H9 (cell line): ENCODE measurements at places on chromosomes 3 and 15. TPM values are rescaled to one million over a fixed set of nuclear protein-coding genes. Genes with fewer than 3 reads are reported as not detected.
A peak's percentile ranks its signal among the peaks of the same experiment; 100 is the strongest.

CCNB2 gene
- 119 and 122 TPM in 2 replicates for total RNA-seq

ROPN1 gene
- not detected in 2 replicates for total RNA-seq

TGM4 gene
- total RNA-seq, result not detected in 2 replicates

GRCh38 chr3:140505213-140505612, 172.7 kb upstream of the TRIM42 start:
- DNase-seq, result no peak

DNA sequence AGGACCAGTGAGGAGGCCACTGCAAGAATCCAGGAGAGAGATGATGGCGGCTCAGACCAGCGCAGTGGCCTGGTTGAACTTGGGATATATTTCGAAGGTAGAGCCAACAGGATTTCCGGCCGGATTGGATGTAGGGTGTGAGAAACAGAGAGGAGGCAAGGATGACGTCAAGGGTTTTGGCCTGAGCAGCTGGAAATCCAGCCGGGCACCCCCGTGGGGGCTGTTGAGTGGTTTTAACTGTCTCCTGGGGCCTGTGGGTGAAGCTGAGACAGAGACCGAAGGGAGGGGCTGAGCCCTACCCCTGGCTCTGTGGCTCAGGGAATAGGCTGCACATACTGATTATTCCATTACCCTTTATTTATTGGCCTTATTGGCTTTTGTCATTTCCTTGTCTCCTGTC, 45.7 kb downstream of the EXOG start:
- no peak for DNase-seq

DNA sequence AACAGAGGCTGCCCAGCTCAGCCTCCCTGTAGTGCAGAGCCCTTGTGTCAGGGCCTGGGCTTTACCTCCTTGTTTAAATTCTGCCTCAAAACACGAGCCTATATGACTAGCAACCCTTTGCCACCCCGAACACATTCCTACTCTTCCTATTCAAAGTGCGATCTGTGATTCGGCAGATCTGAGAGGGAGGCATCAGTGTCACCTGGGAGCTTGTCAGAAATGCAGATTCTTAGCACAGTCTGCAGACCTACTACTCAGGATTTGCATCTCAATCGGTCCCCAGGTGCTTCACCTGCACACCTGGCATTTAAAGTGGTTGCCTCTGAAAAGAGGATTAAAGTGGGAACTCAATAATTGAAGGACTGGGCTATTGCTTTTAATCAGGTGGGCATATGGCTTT, 273.2 kb upstream of the TOPAZ1 start:
- DNase-seq, result peak; percentile 72

GRCh38 chr15:39651881-39652280, 71.0 kb downstream of the THBS1 start:
- no peak for DNase-seq

DNA sequence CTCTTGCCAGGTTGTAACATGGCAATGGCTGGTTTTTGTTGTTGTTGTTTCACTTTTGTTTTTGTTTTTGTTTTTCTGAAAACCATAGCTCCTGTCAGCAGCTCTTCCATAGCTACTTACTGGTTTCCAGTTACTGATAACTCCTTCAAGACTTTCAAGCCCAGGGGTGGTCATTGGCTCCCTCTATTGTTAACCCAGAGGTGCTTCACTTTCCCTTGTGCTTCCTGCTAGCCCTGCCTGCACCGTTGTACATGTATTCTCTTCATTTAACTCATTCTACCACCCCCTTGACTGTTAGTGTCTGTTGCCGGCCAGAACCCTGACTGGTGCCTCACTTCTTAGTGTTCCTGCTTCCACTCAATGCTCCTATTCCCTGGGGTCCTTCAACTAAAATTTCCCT, 4.2 kb upstream of the TRAT1 start:
- DNase-seq, result peak; percentile 70

DNA sequence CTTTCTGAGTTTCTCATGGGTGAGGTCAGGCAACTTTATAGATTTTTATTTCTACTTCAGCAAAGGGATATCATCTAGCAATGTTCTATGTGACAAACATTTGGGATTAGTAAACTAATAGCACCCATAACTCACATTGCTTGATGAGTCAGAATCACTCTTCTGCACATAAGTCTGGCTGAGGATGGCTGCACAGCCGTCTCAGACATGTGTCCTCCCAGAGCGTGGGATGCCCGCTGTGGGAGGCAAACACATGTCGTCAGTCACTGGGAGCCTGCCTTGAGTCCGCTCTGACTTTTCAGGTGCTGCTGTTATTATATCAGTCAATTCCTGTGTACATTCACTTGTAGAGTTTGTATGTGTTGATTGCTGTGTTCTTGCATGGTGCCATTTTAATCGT, 230.7 kb upstream of the TRIM42 start:
- DNase-seq, result no peak

GRCh38 chr3:141332416-141332815, 35.9 kb upstream of the ZBTB38 start:
- no peak for DNase-seq

DNA sequence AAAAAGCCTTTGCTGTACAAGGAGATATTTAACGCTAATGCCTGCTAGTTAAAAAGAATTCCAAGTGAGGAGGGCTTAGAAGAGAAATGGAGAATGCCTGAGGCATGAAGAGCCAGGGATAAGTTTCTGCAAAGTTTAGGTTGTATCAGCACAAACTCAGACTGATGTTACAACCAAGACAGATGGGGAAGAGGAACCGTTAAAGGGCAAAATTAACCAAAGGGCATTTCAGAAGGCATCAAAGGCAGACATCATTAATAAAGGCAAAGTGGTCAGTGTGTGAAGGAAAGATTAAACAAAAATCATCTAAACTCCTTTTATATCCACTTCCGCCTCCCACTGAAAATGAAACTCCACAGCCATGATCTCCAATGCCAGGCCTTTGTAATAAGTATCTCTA, 7.0 kb downstream of the MYO5A start:
- no peak for DNase-seq

GRCh38 chr15:69713726-69714559, 261.3 kb downstream of the RPLP1 start:
- DNase-seq, result no peak

- no peak for DNase-seq
Measured at GRCh38 chr3:22117751-22118346, 366.8 kb upstream of the ZNF385D start.

DNA sequence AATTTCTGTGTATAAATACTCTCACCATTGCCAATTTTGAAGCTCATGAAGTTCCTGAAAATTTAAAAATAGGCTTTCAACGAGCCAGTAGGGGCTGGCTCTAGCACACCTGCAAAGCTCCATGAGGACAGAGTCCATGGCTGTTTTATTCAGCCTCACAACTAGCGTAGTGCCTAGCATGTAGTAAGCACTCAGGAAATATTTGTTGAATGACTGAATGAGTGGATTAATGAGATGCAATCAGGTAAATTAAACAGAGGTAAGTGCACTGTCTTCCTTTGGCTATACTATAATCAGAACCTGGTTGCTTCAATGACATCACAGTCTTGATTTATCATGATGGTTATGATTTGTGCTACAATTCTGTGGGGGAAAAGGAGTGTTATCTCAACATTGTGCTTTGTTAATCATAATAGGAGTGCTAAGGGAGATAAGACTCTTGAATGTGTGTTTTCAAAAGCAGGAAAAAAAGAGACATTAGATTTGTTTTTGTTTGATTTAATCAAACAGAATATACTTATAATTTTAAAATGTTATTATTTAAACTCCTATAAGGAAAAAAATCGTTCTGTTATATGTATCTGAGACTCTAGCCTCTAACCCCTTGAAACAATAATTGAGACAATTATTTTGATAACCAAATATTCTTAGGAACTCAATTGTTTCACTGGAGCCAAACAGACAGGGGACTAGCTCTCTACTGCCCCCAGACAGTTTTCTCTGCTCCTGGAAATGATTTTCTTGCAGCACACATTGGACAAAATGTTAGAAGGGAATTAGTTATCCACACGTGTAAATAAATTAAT, 171.7 kb upstream of the ATP11B start:
- DNase-seq, result no peak

DNA sequence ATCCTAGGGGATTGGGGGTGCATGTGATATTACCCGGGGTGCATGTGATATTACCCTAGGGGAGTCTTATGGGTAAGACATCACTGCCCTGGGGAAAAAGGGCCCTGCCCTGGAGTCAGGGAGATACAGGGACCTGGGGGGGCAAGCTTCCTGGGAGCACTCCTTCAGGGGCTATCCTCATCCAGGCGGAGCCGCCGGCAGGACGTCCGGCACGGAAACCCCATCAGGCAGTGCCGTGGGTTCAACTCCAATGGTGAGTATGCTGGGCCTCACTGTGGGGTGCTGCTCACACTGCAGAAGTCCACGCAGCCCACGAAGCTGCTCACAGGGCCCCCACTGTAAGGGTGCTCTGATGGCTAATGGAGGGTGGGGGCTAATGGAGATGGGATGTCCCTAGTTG, 5.3 kb upstream of the GNAT1 start:
- no peak for DNase-seq

DNA sequence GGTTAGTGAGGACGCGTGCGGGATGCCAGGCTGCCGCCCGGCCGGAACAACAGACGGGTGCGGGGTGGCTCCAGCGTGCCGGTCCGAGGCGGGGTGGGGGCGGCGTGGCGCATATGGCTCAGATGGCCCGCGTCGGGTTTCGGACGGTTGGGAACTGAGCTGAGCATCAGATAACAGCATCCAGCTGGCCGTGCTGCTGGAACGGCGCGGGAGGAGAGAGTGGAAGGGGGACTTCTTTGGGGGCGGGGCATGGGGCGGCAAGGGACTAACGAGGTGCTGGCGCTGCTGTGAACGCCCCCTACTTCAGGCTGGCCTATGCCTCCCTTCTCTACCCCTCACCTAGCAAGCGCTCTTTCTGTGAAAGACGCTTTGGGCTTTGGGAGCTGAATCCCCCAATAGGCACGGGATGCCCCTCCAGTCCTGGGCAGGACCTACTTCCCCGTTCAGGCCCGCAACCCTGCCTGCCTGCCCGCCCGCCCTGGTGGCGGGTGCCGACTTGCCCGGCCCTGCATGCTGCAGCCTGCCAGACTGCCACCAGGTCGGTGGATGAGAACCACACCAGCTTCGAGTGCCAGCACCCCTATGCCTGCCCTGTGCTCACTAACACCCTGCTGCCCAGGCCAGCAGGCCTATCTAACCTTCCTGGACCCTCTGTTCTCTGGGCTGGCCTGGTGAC, 542 bp downstream of the INKA1 start:
- peak; percentile 74 for DNase-seq

DNA sequence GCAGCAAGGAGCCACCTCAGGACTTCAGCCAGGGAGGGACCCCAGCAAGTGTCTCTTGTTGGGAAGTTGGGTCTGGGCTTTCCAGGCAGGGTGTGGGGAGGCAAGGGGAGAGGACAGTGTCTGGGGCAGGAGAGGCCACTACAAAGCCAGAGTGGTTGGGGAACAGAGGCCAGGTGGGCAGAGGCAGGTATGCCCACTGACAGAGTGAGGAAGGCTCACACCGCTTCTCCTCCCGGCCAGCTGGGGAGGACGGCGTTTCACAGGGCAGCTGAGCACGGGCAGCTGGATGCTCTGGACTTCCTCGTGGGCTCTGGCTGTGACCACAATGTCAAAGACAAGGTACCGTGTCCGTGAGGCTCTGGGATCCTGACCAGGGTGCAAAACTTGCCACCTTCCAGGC, 15.0 kb downstream of the ANKDD1A start:
- no peak for DNase-seq

GRCh38 chr15:44668921-44669320, 5.5 kb upstream of the SPG11 start:
- DNase-seq, result no peak

- no peak for DNase-seq
Measured at GRCh38 chr3:52112056-52112455, 42.2 kb downstream of the POC1A start.
